ENCODE measurements at places on chromosomes 3 and 15. TPM values are rescaled to one million over a fixed set of nuclear protein-coding genes. Genes with fewer than 3 reads are reported as not detected.

DNA sequence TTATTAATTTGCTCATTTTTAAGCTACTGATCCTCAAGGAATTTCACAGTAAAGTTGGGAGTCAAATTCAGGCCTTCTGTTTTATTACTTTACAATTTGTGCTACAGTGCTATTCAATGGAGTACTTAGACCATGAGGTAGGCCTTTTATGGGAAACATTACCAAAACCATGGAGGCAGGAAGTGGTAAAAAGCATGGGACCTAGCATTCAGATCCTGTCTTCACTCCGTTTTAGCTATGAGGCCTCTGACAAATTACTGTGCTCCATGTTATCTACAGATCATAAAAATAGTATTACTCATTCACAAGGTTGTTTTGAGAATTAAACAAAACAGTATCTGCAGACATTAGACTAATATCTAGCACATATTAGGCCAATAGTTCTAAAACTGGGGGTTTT is 140.6 kb upstream of the SLITRK3 start:
- no peaks in the 10 kb centered on the region for H3K36me3 ChIP-seq
- peaks cover 4% of the 10 kb centered on the region for H3K27me3 ChIP-seq
- DNase-seq = no peak
- no peak overlapping the region for H3K27ac ChIP-seq
- H3K4me1 ChIP-seq = no peaks in the 10 kb centered on the region

DNA sequence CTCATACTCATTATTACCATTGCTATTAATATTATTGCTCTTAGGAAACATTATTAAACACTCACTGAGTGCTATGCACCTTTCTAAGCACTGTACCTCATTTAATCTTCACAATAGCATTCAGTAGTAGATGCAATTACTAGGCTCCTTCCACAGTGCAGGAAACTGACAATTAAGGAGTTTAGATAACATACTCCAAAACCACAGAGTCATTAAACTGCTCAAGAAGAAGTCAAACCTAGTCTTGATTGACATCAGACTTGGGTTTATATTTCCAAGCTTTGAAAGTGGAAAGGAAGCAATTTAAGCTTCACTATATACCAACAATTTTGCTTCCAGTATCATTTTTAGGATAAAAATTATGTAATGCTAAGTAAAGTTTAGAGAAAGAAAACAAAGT is 490.1 kb upstream of the ARRDC4 start:
- peaks cover 4% of the 10 kb centered on the region for H3K27me3 ChIP-seq
- no peaks in the 10 kb centered on the region for H3K4me1 ChIP-seq
- no peaks in the 10 kb centered on the region for H3K36me3 ChIP-seq
- DNase-seq = no peak
- H3K4me3 ChIP-seq = no peak overlapping the region

- H3K36me3 ChIP-seq = no peaks in the 10 kb centered on the region
- DNase-seq = no peak
- H3K27me3 ChIP-seq = peaks cover 4% of the 10 kb centered on the region
- H3K4me1 ChIP-seq = no peaks in the 10 kb centered on the region
- H3K27ac ChIP-seq = no peak overlapping the region
Observed at GRCh38 chr3:97421565-97421964, 343.0 kb upstream of the ARL6 start.

SLC27A2 gene
- total RNA-seq = not detected

RHOA gene
- total RNA-seq = 607 TPM

DNA sequence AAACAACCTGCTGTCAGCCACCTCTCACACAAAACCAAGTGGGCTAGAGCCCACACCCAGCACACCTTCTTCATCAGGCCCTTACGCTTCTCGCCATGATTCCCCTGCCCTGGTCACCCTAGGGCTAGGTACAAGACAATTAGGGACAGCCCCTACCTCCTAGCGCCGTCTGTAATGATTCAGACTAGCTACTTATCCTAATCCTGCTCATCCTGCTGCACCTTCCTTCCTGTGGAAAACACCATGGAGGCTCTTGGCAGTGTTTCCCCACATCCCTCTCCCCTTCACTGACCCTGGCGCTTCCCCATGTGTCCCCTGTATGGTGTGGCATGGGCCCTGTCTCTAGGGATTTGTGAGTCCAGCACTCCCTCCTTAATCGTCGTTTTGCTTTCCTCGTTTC is 39.6 kb upstream of the ICE2 start:
- H3K27ac ChIP-seq = no peak overlapping the region
- peaks cover 16% of the 10 kb centered on the region for H3K4me1 ChIP-seq
- DNase-seq = no peak

ST3GAL6 gene
- 4.4 TPM for total RNA-seq

NEO1 gene
- total RNA-seq = 25.5 TPM

GRCh38 chr15:29044503-29044901 is 158.7 kb downstream of the APBA2 start:
- H3K27me3 ChIP-seq = no peaks in the 10 kb centered on the region
- peak overlapping the region; percentile 74 for H3K27ac ChIP-seq
- H3K36me3 ChIP-seq = no peaks in the 10 kb centered on the region
- DNase-seq = no peak
- peaks cover 63% of the 10 kb centered on the region for H3K4me1 ChIP-seq

ANKRD63 gene
- total RNA-seq = 0.42 TPM

DNA sequence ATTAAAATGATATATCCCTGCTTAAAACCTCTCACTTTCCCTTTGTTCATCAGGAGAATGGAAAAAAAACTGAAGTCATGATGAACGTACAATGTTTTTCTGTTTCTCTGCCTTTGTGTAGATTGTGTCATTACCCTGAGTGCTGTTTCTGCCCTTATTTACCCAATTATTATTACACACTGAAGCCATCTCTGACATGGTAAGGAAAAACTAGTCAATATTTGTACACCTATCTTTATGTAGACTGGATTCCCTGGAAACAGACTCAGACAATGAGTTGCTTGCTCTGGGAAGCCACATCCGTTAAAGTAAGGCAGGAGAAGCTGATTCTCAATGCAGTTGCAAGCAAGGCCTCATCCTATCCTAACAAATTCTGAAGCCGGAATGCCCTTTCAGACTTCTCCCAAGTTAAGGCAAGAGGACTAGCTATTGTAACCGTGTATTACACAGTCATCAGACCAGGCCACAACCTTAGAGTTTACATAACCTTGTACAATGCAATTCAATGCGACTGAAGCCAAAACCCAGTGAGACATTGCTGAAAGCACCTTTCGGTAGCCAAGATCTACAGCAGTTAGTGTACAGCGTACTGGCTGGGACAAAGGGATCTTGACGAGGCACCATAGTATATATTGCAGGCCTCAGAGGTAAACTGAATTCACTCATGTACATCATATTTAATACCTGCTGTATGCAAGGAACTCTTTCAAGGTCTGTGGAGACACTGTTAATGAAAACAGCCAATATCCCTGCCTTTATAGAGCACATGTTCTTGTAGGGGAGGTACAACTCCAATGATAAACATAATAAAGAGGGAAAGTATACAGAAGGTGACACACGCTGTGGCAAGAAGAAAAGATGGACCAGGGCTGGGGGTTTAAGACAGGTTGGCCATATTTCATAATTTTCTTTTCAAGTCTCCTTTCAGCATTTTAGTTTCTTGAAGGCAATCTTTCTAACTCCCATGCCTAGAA is 1040.8 kb upstream of the SEMA6D start:
- no peak overlapping the region for H3K27ac ChIP-seq
- no peaks in the 10 kb centered on the region for H3K27me3 ChIP-seq
- no peaks in the 10 kb centered on the region for H3K4me1 ChIP-seq
- no peak for DNase-seq

DUOX1 gene
- not detected for total RNA-seq

JAGN1 gene
- 31.5 TPM for total RNA-seq

GRCh38 chr3:29335438-29335837 is 54.6 kb downstream of the RBMS3 start:
- peak; percentile 91 for DNase-seq
- H3K4me1 ChIP-seq = peaks cover 63% of the 10 kb centered on the region
- H3K4me3 ChIP-seq = peak overlapping the region; percentile 73
- no peaks in the 10 kb centered on the region for H3K27me3 ChIP-seq
- H3K27ac ChIP-seq = peak overlapping the region; percentile 99

DNA sequence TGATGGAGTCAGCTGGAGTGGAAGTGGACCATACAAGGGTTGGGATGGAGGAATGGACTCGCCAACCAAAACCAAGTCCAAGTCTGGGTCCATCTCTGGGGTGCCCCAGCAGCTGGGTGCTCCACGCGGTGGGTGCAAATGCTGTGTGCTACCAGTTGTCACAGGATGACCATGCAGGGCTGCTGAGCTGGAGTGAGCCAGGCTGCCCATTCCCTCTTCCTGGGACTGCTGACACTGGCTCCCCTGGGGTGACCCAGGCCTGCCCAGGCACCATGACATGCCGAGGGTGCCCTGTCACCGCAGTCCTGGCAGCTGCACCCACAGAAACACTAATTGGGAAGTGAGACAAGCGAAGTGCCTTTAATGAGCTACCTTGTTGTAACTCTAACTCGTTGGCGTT is 140.2 kb downstream of the TPRA1 start:
- H3K27me3 ChIP-seq = peaks cover 44% of the 10 kb centered on the region
- peaks cover 3% of the 10 kb centered on the region for H3K4me1 ChIP-seq
- DNase-seq = peak; percentile 83
- no peaks in the 10 kb centered on the region for H3K36me3 ChIP-seq
- H3K4me3 ChIP-seq = no peak overlapping the region

TNNC1 gene
- 0.60 TPM for total RNA-seq

GRCh38 chr15:74580538-74581350 is 34.9 kb upstream of the CLK3 start:
- H3K27ac ChIP-seq = no peak overlapping the region
- no peaks in the 10 kb centered on the region for H3K27me3 ChIP-seq
- DNase-seq = no peak
- H3K4me1 ChIP-seq = no peaks in the 10 kb centered on the region

GRCh38 chr15:99385865-99386264 is 134.6 kb downstream of the LRRC28 start:
- peaks cover 29% of the 10 kb centered on the region for H3K4me1 ChIP-seq
- peak overlapping the region; percentile 15 for H3K4me3 ChIP-seq
- peaks cover 9% of the 10 kb centered on the region for H3K36me3 ChIP-seq
- no peak for DNase-seq
- no peaks in the 10 kb centered on the region for H3K27me3 ChIP-seq
- H3K27ac ChIP-seq = peak overlapping the region; percentile 72

TMCO5A gene
- total RNA-seq = not detected

GRCh38 chr15:62802612-62803011 is 239.9 kb upstream of the TPM1 start:
- no peaks in the 10 kb centered on the region for H3K27me3 ChIP-seq
- H3K27ac ChIP-seq = no peak overlapping the region
- H3K4me1 ChIP-seq = peaks cover 3% of the 10 kb centered on the region
- no peak overlapping the region for H3K4me3 ChIP-seq
- DNase-seq = no peak

GRCh38 chr15:70250208-70251201 is 152.8 kb upstream of the TLE3 start:
- H3K36me3 ChIP-seq = no peaks in the 10 kb centered on the region
- peaks cover 41% of the 10 kb centered on the region for H3K27me3 ChIP-seq
- no peak overlapping the region for H3K27ac ChIP-seq
- peaks cover 7% of the 10 kb centered on the region for H3K4me1 ChIP-seq
- no peak overlapping the region for H3K4me3 ChIP-seq

DNA sequence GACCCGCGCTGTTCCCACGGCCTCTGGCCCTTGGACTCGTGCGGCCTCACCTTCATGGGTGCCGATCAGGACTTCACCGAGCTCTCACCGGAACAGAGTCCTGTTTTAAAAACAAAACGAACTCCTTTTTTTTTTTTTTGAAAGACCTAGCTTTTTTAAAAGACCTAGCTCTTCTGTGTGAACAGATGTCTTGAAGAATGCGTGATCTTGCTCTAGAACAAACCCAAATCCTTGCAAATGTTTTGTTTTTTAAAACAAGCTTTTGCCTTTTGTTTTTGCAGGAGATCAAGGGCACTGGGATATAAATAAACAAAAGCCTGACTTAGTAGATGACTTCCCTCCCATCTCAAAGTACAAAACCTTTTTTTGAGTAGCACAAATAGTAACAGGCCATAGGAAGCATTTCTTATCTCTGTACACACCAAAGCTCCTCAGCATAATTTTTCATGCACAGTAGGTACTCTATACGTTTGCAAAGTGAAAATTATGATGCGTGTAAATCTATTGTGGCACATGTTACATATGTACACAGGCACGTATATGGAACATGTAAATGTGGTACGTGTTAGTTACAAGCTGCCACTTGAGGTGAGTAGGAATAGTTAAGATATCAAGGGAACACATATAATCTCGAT is 1.1 kb upstream of the MSL2 start:
- H3K36me3 ChIP-seq = peaks cover 6% of the 10 kb centered on the region
- H3K4me1 ChIP-seq = peaks cover 27% of the 10 kb centered on the region
- H3K27ac ChIP-seq = peak overlapping the region; percentile 98
- H3K4me3 ChIP-seq = peak overlapping the region; percentile 91
- no peaks in the 10 kb centered on the region for H3K27me3 ChIP-seq

NR1I2 gene
- not detected for total RNA-seq

GRCh38 chr15:80350941-80351610 is 53.1 kb upstream of the ARNT2 start:
- H3K27me3 ChIP-seq = peaks cover 71% of the 10 kb centered on the region
- no peak overlapping the region for H3K27ac ChIP-seq
- no peaks in the 10 kb centered on the region for H3K4me1 ChIP-seq
- H3K4me3 ChIP-seq = no peak overlapping the region

DNA sequence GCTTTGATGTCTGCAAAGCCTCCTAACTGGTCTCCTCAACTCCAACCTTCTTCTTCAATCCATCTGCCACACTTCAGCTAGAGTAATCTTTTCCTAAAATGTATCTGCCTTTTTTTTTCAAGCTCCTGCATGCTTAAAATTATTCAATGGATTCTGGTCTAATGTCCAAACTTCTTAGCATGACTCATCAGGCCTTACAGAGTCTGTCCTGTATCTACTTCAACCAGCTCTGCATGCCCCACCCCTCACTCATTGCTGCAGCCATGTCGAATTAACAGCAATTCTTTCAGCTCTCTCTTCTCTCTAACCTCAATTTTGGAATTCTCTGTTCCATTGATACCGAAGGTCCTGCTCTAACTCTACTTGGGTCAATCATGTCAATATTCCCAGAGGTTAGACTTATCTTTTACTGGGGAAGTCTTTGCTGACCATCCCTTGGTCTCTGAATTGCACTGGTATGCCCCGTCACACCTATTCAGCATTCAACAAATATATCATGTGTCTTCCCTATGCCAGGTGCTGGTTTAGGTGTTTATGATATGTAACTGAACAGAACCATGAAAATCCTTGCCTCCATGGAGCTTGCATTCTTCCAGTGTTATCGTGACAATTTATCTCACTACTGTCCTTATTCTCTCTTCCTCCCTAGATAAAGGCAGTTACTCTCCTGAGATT is 88.5 kb upstream of the NANOGP8 start:
- H3K27me3 ChIP-seq = no peaks in the 10 kb centered on the region
- no peak overlapping the region for H3K4me3 ChIP-seq
- no peak overlapping the region for H3K27ac ChIP-seq
- no peaks in the 10 kb centered on the region for H3K36me3 ChIP-seq
- DNase-seq = no peak

- DNase-seq = no peak
- H3K4me3 ChIP-seq = no peak overlapping the region
- peak overlapping the region; percentile 86 for H3K27ac ChIP-seq
- no peaks in the 10 kb centered on the region for H3K27me3 ChIP-seq
- H3K4me1 ChIP-seq = peaks cover 66% of the 10 kb centered on the region
Observed at GRCh38 chr3:29557186-29557585, 276.3 kb downstream of the RBMS3 start.

GRCh38 chr3:108035751-108036150 is 55.1 kb downstream of the CD47 start:
- H3K27ac ChIP-seq = no peak overlapping the region
- no peak for DNase-seq
- H3K27me3 ChIP-seq = no peaks in the 10 kb centered on the region

- no peaks in the 10 kb centered on the region for H3K4me1 ChIP-seq
- H3K27ac ChIP-seq = no peak overlapping the region
- no peak overlapping the region for H3K4me3 ChIP-seq
- peaks cover 25% of the 10 kb centered on the region for H3K27me3 ChIP-seq
Observed at GRCh38 chr3:172903642-172904320, 153.3 kb downstream of the ECT2 start.

Measured in osteocyte (in vitro differentiated cells).